Stimulated activated CD4-positive, alpha-beta T cell treated with anti-CD3 and anti-CD28 coated beads, Interleukin-15, amount 100 ng/mL, for 1 hour (primary cell): ENCODE measurements at places on chromosomes 7 and 10.

DNA sequence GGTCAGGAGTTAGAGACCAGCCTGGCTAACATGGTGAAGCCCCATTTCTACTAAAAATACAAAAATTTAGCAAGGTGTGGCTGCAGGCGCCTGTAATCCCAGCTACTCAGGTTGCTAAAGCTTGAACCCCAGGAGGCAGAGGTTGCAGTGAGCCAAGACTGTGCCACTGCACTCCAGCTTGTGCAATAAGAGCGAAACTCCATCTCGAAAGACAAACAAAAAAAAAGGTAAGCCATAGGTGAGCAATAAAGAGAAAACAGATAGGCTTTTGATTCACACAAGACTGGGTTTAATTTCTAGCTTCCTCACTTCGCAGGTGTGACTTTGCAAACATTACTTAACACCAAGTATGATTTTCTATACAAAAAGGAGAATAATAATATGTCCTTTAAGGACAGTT is 72.3 kb upstream of the ACBD5 start:
- no peak for DNase-seq

- no peak for DNase-seq
These were observed 100.2 kb downstream of the GPR85 start for GRCh38 chr7:112986256-112987031.

DNA sequence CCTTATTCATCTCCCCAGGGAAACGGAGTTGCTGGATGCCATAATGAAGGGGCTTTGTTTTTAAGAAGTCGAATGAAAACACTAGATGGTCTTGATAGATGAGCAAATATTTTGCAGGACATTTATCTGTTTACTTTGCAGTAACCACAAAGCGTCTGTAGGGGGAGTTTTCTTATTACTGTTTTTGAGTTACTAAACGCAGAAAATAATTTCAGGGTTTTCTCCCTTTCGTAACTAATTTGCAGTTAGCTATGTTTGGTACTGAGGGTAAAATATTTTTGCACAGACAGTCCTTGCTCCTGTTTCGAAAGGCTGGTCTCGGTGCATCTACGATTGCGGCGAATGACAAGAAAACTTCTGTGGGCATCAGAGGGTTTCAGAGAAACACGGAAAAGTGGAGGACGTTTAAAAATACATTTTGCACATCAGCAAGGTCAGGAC is 505.6 kb upstream of the MKI67 start:
- no peak for DNase-seq

DNA sequence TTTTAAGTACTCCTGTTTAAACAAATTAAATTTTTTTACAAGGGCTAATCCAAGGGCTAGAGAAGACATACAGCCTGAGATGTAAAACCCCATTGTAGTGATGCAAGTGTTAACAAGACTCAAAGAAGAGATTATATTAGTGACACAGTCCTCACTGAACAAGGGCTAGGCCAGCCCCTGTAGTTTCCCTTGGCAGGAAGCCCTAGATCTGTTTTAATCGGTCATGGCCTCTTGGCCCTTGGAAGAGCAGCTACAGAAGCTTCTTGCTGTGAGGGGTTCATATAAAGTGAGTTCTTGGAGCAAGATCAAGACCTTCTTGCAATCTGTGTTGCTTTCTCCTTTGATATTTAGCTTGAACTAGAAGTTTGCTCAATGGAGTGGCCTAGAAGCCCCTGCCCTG is 1339.4 kb downstream of the XPNPEP1 start:
- no peak for DNase-seq

DNA sequence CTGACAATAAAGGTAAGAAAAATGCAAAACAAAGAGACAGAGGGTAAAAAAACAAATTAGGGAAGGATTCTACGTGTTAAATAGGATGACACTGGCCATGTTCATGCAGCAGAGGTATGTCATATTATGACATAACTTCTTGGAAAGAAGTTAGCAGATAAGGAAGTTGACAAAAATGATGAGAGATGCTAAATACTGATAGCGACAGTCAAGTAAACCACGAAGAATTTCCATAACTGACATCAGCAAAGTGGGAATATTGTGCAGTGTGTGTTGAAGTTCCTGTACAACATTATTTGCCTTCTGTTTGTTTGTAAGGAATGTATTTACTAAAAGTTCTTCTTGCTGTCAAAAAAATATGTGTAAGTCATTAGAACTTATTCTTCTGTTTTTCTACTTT is 29.5 kb downstream of the MDH2 start:
- no peak for DNase-seq

GRCh38 chr10:62083412-62084267 is 182.1 kb downstream of the ARID5B start:
- DNase-seq: no peak

GRCh38 chr10:5136468-5137087 is 42.4 kb downstream of the AKR1C3 start:
- no peak for DNase-seq

DNA sequence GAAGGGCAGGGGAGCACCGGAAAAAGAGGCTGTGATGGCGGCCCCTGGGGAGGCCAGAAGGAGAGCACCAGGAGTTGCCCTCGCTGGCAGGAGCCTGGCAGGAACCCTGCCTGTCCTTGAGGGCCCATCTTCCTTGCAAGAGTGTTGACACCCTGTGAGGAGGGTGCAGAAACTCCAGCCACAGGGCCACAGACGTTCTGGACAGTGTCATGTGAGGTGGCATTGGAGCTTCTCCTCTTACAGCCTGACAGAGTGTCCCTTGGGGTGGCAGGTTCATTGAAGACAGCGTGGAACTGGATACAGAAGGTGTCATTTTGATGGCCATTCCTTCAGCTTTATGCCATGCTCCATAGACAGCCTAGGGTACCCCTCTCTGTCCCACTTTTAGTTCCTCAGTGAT is 54.2 kb downstream of the RBM20 start:
- no peak for DNase-seq

DNA sequence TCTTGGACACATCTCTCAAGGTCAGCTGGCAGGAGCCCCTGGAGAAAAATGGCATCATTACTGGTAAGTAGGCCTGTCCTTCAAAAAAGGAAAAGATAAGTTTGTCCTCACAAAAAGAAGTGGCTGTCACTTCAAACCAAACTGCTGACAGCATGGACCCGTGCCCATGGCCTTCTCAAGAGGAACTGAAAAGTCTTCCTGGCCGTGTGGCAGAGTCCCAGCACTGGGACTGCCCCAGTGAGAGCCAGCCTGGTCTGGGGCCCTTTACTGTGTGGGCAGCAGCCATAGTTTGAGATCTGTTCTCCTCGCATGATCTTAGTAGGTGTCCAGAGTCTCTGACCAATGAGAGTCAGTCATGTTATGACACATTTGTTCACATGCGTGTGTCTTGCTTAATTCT is 614.2 kb upstream of the FOXK1 start:
- no peak for DNase-seq

DNA sequence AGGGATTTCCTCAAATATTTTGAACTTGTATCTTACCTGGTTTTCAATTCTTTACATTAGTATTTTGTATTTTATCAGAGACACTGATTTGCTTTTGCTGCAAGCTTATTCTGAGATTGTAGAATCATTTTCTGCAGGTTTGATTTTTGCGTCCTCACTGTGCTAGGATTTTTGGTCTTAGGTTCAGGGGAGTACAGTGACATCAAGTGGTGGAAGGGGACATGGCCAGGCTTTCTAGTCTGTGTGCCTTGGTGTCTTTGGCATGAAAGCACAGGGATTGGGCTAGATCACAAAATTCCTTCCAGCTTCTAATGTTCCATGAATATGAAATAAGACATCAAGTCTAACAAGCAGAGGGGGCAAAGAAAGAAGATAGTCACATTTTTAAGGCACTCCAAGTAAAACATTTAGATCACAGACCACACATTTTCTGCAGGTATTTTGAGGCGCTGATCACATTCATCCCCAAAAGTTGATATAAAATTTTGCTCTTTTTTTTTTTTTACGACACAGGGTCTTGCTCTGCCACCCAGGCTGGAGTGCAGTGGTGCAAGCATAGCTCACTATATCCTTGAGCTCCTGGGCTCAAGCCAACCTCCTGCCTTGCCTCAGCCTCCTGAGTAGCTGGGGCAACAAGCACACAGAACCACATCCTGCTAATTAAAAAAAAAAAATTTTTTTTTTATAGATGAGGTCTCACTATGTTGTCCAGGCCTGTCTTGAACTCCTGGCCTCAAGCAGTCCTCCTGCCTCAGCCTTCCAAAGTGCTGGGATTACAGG is 124.4 kb downstream of the PON1 start:
- DNase-seq: no peak

- no peak for DNase-seq
These were observed 114.8 kb upstream of the PLPP4 start for GRCh38 chr10:120342115-120342714.

DNA sequence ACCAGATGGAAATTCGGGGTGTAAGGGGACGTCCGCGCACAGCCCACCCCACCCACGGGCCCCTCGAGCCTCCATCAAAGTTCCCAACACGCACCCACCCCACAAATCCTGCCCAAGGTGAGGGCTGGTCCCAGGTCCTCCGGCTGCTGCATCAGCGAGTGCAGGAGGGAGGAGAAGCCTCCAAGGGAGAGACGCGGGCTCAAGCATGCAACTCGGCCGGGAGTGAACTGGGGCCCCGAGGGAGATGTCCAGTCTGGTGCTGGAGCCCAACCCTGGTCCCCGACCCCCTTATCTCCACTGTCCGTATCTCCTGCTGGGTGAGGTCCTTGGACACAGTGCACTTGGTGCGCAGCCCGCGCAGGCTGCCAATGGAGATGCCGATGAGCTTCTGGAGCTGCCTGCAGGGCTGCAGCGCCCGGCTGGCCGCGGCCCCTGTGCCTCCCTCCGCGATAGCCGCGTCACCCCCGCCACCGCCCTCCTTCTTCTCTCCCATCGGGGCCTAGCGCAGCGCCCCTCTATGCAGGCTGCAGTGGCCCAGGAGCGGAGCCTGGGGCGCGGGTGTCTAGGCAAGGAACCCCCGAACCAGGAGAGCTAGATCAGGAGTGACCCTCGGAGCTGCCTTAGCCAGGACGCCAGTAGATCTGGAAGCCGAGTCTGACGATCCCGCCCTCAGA is 489.2 kb downstream of the ZNF33B start:
- DNase-seq: no peak

DNA sequence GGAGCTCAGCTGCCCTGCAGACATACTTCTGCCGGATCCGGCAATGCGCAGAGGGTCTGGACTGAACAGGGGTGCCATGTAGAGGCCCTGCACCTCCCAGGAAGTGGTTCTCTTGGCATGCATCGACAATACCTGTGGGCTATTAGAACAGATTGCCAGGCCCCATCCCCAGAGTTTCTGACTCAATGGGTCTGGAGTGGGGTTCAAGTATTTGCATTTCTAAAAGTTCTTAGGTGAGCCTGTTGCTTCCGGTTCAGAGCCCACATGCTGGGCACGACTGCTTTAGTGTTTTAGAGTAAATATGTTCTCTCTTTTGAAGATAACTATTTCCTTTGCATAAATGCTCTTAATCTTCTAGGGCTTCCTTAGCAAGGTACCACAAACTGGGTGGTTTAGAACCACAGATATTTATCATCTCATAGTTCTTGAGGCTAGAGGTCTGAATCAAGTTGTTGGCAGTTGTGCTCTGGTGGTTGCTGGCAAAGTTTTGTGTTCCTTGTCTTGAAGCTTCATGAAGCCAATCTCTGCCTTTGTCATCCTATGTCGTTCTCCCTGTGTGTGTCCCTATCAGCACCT is 435.5 kb downstream of the TCERG1L start:
- DNase-seq: no peak

GRCh38 chr7:140674899-140675701 is 2.4 kb downstream of the ADCK2 start:
- DNase-seq: no peak

GRCh38 chr7:87875151-87876039 is 765 bp downstream of the SLC25A40 start:
- DNase-seq: no peak

DNA sequence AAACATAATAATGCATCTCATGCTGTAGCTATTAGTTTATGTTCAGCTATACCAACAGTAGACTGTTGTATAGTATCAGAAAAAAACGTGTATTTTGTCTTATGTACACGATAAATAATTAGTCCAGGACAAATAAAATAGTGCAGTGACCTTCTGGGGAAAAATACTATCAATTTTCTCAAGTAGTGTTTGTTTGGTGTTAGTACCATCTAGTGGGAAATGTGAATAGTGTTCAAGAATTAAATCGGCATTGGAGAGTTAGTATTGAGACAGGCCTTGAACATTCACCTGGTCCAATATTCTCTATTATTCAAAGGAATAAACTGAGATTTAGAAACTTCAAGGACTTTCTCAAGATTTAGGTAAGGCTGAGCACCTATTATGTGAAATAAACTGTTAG is 21.7 kb upstream of the OR2A5 start:
- DNase-seq: no peak

GRCh38 chr10:121064491-121064890 is 213.3 kb downstream of the WDR11 start:
- DNase-seq: no peak

GRCh38 chr7:97732565-97733275 is 834 bp downstream of the TAC1 start:
- DNase-seq: no peak

- no peak for DNase-seq
These were observed 82.0 kb downstream of the EZH2 start for GRCh38 chr7:148802101-148802493.

DNA sequence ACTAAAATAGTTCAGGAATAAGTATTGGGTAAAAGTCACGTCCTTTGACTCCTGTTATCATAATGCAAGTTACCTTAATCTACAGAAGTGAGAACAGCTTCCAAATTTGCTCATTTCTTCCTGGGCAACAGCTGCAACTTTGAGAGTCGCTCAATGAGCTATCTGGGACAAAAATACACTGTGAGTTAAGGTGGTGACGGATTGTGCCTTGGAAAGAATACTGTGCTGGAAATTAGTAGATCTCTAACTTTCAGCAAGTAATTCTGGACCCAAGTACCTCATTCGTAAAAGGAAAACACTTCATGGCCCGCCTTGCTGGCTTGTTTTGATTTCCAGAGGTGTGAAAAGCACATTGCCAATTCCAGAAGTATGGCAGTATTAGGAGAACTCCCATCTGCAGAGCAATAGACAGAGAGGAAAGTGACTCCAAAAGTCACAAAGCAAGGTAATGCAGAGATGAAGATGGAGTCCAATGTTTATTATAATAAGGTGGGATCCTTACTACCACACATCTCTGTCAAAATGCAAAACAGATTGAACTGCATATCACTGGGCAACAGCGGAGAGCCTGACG is 626.0 kb downstream of the SORCS3 start:
- no peak for DNase-seq

DNA sequence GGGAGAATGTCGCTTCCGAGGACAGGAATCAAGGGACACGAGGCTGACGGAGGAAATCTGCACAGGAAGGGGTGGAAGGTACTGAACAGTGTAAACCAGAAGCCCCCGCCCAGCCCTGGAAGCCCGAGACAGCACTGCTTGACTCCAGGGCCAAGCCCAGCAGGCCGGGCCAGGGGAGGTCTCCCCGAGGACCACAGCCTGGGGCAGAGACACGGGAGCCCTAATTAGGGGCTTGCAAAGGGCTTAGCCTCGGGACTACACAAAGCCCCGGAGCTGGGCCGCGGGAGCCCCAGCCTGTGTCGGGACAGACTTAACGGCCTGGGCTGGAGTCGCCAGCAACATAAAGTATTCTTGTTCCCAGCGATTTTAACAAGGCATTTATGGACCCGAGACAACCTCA is 50.8 kb downstream of the OAT start:
- DNase-seq: no peak

GRCh38 chr7:144842377-144842851 is 6.6 kb upstream of the TPK1 start:
- no peak for DNase-seq

- DNase-seq: no peak
These were observed 305.0 kb upstream of the ZNF32 start for GRCh38 chr10:43953672-43954071.

- DNase-seq: no peak
These were observed 174.9 kb downstream of the C7orf25 start for GRCh38 chr7:42736931-42737330.
